ENCODE measurements at places on chromosomes 11 and 22.

GRCh38 chr11:70933981-70934583 lies 318.3 kb downstream of the SHANK2 start:
- no peak for DNase-seq

DNA sequence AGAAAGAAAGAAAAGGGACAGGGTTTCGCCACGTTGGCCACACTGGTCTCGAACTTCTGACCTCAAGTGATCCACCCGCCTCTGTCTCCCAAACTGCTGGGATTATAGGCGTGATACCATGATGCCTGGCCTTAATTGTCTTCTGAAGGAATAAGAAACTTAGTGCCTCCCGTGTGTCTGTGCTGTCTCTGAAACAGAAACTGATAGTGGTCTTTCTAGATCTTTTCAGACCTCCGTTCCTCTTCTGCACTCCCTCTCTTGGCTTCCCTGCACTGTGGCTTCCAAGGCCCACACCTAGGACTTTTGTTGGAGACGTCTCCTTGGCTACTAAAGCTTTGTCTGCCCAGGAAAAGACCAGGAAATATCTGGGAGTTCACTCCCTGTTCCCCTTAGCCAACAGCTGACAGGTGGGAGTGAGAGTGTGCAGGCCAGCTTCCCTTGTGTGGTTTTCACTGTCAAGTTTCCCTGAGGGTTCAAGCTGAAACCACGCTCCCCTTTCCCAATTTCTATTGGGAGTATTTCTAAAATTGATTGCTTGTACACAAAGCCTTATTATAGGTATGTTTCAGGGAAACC lies 10.1 kb upstream of the HTR3B start:
- DNase-seq = no peak

GRCh38 chr11:94934362-94934761 lies 39.0 kb downstream of the CWC15 start:
- DNase-seq = no peak

DNA sequence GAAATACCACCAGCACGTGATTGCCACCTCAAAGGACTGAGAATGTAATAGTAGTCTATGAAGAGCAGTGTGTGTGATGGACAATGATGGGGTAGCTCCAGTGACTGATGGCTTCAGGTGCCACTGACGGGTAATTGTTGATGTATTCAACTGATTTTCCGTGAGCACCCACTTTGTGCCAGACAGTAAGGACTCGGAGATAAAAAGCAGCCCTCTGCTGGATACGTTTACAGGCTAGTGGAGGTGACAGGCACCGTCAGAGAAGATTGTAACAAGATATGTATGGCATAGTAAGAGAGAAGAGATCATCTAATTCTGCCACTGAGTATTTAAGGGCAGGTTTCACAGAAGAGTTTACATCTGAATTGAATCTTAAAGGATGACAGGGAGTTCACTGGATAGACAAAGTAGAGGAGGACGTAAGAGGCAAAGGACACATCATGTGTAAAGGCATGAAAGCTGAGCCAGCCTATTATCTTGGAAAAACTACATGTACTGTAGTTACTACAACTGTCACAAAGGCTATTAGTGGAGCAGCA lies 1.1 kb upstream of the ENTHD1 start:
- no peak for DNase-seq

DNA sequence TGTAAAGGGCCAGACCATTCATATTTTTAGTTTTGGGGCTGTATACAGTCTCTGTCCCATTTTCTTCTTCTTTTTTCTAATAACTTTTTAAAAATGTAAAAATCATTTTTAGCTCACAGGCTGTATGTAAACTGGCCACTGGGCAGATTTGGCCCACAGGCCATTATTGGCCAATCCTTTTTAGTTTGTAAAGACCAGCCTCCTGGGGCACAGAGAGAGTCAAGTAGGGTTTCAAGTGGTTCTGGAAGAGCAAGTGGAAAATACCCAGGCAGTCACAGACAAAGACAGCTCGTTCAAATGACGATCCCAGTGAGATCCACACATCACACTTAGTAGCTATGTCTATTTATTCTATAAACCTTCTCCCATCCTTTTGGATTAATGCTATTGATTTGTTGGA lies 150.2 kb upstream of the ARHGAP20 start:
- no peak for DNase-seq

DNA sequence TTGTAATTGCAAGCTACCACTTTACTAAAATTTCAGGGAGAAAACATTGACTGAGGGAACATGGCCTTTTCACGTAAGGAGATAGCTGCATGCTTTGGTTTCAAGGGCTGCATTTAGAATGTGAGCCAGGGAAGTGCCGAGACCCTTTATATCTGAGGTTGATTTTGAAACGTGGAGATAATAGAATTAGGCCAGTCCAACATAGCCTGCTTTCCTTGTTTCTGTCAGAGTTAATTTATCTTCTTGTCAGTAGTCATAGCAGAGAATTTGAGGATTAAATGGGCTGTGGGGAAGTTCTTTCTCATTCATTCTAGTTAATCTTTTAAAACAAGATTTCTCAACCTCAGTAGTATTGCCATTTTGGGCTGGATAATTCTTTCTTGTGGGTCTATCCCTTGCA lies 12.2 kb downstream of the ALKBH3 start:
- no peak for DNase-seq

- no peak for DNase-seq
These were observed 407.3 kb downstream of the NXPE2 start for GRCh38 chr11:115085461-115086210.

- DNase-seq = no peak
These were observed 38.6 kb upstream of the DLAT start for GRCh38 chr11:111986589-111986988.

DNA sequence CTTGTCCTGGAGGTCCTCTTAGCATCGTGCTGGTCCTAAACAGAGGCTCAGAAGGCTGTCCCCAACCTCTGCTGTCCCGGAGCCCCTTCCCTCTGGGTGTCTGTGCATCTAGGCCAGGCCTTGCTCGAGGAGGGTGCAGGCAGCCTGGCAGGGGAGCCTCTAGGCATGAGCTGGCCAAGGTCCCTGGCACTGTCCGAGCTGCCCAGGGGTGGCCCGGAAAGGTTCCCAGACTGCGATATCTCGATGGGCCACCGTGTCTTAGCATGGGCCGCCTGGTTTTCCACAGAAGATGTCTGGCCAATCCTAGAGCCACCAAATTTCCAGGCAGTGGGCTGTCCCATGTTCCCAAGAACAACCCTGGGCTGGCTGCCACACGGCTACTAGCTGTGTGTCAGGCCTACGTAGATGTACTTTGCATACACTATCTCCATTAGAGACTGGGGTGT lies 24.6 kb upstream of the SMIM38 start:
- no peak for DNase-seq

- no peak for DNase-seq
These were observed 48.2 kb downstream of the OR10A6 start for GRCh38 chr11:7882860-7883259.

- DNase-seq = peak; percentile 23
These were observed at the start of gene OSBP2 for GRCh38 chr22:30694640-30695350. TSS of gene OSBP2 (plus strand) at chr22:30694874. CDS start at chr22:30694910, 36 bp downstream.

GRCh38 chr22:46150655-46151477 lies 540 bp downstream of the PPARA start:
- DNase-seq = peak; percentile 44

GRCh38 chr11:60133917-60134316 lies 45.5 kb downstream of the MS4A2 start:
- no peak for DNase-seq

GRCh38 chr11:15640318-15640717 lies 525.6 kb downstream of the INSC start:
- no peak for DNase-seq

DNA sequence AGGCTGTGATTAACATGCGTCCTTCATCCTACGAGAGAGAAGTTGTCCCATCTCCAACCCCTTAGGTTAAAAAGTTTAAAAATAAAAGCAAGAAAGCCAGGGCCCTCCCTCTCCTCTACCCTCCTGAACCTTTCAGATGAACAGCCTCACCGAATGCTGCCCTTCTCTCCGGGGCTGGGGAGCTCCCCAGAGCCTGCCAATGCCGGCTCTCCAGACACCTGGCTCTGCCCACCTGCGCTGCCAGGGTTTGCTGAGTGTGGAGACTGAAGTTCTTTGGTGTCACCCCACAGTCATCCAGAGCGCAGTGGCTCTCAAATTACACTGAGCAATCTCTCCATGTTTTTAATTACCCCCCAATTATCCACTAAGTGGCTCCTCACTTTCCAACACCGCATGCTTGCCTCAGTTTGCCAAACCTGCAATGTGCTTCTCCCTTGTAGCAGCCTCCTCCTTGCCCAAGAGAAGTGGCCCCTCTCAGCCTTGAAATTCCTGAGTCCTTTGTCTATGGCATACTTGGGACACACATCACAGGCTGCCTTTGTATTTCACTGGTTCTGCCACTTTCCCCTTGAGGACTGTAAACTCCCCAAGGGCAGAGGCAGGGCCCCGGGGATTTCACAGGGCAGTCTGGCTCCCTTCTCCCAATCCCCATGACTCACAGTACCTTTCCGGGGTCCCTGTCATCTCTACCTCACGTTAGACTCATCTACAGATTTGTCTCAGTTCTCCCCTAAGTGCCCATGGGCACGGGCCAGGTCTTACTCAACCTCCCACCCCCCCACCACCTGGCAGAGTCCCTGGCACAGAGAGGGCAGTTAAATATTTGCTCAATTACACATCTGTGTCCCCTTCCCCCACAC lies 2.0 kb downstream of the MYH9 start:
- peak; percentile 40 for DNase-seq

- DNase-seq = no peak
These were observed 5.7 kb downstream of the P2RX3 start for GRCh38 chr11:57343825-57344224.

DNA sequence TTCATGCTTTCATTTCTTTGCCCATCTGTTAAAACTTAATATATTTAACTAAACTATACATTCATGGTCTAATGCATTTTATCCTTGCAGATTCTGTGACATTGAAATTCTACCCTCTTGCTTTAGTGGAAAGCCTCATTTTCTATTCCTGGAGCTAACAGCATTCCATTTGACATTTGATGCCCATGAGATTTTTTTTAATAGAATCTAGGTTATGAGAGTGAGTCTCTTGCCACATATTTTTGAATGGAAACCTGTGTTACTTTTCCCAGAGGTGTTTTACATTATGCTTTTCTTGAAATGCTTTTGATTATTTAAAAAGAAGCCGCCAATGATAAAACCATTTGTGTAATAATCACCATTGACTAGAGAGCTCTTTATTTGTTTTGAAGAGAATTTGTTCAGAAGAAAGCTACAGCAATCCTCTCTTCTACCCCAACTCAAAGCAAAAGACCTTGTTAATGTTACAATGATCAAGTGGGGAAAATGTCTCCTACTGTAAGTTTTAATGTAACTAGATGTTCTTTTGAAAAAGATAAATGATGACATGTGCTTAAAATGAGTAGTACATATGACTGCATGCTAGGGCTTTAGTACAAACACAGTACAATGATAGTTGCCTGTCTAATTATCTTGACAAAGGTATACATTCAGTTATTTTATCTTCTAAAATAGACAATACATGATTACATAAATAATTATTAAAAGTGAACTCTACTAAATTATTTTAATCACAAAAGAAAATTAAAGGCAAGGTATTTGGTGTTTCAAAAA lies 67.3 kb downstream of the GAS2 start:
- no peak for DNase-seq

DNA sequence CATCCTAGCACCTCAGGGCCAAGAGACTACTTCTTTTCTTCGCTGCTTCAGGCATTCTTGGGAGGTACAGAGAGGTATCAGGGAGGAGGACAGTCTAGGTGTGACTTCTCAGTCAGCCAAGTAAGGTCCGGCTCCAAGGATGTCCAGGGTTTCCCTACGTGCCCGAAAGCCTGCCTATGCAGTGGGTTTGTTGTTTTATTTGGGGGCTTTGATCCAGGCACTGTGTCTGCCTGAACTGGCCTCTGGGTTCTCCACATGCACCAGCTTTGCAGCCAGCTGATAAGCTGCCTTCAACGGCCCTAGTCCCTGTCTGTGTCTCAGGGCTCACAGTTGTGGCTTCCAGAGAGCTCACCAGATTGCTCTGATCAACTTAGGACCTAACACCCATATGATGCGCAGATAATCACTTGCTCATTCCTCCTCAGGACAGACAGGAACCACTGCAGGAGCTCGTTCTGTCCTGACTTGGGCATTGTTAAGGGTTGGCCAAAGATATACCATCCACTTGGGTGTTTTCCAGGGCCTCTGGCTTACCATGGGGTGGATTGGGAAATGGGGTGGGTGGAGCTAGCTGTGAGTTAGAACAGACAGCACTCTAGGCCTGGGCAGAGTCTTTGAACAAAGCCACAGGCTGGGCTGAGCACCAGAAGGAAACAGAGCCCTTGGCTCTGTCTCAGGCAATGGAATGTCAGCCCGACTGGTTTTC lies 45.5 kb upstream of the CRYBB3 start:
- DNase-seq = no peak

- no peak for DNase-seq
These were observed 4.2 kb upstream of the PPP6R2 start for GRCh38 chr22:50338860-50339462.

GRCh38 chr11:64358907-64359711 lies at the start of gene RPS6KA4:
TSS of gene RPS6KA4 (plus strand) at chr11:64359162. CDS start at chr11:64359236, 74 bp downstream.
- DNase-seq = peak; percentile 33

DNA sequence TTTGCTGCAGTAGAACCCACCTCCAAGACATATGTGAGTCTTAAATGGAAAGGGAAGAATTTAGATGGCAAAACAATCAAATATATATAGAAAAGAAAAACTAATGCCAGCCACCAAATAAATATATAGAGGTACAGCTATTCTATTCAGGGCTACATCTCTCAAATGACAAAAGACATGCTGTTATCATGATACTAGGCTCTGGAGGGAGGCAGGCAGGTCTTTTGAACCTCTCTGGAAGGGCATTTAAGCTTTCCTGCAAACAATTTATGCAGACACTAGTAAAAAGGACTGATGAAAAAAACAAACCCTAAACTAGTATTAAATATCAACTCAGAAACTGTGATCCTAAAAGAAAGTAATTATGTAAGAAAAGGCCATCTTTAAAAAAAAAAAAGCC lies 24.4 kb downstream of the UEVLD start:
- no peak for DNase-seq

DNA sequence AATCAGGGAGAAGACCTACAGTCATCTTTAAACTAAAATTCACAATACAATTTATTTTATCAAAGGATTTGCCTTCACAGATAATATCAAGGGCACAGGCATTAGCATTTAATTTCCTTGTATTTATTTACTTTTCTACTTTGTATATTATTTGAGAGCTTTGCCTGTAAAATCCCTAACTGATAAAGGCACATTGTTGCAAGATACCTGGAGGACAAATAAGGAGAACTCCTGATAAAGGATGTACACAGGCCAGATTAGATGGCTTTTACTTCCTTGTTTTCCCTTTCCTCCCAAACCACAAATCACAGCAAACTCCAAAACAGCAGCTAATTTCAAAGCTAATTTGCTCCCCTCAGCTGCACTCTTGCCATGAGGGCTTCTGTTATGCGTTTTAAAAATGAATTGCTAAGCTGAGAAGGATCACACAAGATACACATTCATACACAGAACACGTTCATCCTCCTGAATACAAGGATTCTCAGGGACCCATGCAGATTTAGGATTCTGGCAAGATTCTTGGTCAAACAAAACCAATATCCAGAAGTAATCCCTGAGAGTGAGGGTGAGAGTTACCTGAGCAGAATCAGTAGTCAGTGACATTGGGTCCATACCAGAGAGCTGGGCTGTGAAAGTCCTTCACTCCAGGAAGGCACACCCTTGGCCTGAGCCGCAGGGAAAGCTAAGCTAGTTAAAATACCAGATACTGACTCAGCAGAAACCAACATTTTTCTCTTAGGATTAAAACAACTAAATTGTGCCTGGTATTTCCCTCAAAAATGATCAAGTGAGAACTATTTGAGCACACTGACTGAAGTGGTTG lies 100.3 kb upstream of the CLPB start:
- no peak for DNase-seq

GRCh38 chr22:48825802-48826520 lies 1001.7 kb downstream of the BRD1 start:
- no peak for DNase-seq

GRCh38 chr11:26607725-26608506 lies 35.9 kb upstream of the MUC15 start:
- DNase-seq = no peak
